ENCODE measurements at places on chromosomes 1 and 21.
A peak's percentile ranks its signal among the peaks of the same experiment; 100 is the strongest.

DNA sequence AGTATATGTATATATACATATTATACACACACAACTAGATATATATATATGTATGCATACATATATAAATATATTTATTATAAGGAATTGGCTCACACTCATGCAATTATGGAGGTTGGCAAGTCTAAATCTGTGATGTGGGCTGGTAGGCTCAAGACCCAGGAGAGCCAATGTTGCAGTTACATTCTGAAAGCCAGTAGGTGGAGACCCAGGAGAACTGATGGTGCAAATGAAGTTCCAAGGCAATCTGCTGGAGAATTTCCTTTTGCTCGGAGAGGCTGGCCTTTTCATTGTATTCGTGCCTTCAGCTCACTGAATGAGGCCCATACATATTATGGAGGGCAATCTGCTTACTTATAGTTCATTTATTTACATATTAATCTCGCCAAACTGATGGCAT lies 9.4 kb downstream of the IVL start:
- no peak overlapping the region for H3K27ac ChIP-seq
- H3K4me1 ChIP-seq, result no peaks in the 10 kb centered on the region
- peaks cover 4% of the 10 kb centered on the region for H3K36me3 ChIP-seq
- no peak overlapping the region for H3K4me3 ChIP-seq
- H3K27me3 ChIP-seq, result no peaks in the 10 kb centered on the region

DNA sequence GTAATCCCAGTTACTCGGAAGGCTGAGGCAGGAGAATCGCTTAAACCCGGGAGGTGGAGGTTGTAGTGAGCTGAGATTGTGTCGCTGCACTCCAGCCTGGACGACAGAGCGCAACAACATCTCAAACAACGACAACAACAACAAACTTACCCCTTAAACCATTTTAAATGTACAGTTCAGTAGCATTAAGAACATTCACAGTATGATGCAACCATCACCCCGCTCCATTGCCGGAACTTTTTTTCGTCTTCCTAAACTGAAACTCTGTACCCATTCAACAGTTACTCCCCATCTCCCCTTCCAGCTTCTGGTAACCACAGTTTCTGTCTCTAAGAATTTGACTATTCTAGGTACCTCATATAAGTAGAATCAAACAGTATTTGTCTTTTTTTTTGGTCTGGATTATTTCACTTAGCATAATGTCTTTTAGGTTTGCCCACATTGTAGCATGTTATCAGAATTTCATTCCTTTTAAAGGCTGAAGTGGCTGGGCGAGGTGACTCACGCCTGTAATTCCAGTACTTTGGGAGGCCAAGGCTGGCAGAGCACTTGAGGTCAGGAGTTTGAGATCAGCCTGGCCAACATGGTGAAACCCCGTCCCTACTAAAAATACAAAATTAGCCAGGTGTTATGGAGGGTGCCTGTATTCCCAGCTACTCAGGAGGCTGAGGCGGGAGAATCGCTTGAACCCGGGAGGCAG lies 19.6 kb downstream of the CA6 start:
- no peaks in the 10 kb centered on the region for H3K4me1 ChIP-seq
- no peak for DNase-seq
- no peaks in the 10 kb centered on the region for H3K27me3 ChIP-seq
- H3K27ac ChIP-seq, result no peak overlapping the region
- H3K36me3 ChIP-seq, result no peaks in the 10 kb centered on the region

GRCh38 chr1:184691719-184692324 lies 62.8 kb downstream of the EDEM3 start:
- no peak overlapping the region for H3K4me3 ChIP-seq
- H3K27ac ChIP-seq, result no peak overlapping the region
- H3K27me3 ChIP-seq, result no peaks in the 10 kb centered on the region
- peak; percentile 36 for DNase-seq
- H3K4me1 ChIP-seq, result peaks cover 2% of the 10 kb centered on the region

DNA sequence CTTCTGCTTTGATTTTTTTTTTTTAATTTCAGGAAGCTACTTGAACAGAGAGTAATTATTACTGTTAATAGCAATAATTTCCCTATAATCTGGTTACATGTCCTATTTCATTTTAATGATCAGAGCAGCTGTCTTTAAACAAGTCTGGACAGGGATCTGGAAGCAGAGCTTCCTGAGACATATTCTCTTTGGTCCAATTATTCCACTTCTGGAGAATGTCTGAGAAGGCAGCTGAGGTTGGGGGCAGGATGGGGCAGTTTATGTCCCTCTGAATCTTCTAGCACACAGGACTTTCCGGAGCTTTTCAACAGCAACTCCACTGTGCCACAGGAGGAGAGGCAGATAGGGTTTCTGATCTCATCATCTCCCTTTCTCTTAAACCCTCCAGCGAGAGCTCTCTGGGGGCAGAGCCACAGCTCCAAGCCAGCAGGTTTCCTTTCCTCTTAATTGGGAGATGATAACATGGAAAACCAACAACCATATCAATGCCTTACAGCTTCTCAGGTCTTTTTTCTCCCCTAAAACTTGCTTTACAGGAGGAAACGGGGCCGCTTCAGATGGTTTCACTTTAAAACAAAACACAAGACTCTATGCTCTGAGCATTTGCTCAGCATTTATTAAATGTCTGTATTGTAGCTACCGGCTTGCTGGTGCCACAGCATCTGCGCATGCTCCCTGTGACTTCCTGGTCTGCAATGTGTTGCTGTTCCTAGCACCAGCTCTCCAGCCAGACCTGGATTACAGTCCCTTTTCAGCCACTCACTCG lies 425.7 kb upstream of the USP24 start:
- peak overlapping the region; percentile 17 for H3K27ac ChIP-seq
- peak; percentile 57 for DNase-seq
- peak overlapping the region; percentile 3 for H3K4me3 ChIP-seq
- H3K36me3 ChIP-seq, result no peaks in the 10 kb centered on the region
- H3K27me3 ChIP-seq, result no peaks in the 10 kb centered on the region

Measured in SK-N-SH (cell line).